ENCODE measurements at places on chromosomes 5 and 9.

DNA sequence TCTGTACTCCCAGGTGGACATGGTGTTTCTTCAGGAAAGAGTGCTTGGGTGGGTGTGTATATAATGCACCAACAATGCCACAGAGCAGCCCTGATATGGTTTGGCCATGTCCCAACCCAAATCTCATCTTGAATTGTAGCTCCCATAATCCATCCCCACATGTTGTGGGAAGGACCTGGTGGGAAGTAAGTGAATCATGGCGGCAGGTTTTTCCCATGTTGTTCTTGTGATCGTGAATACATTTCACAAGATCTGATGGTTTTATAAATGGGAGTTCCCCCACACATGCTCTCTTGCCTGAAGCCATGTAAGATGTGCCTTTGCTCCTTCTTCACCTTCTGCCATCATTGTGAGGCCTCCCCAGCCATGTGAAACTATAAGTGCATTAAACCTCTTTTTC lies 158.5 kb downstream of the NR3C1 start:
- no peak for DNase-seq

- DNase-seq = no peak
These were observed 112.9 kb upstream of the STC2 start for GRCh38 chr5:173441053-173441628.

GRCh38 chr9:127918183-127919107 lies 1.6 kb upstream of the ST6GALNAC4 start:
- DNase-seq = peak; percentile 75

- DNase-seq = peak; percentile 24
These were observed 31.3 kb upstream of the HTR4 start for GRCh38 chr5:148685520-148686134.

GRCh38 chr5:138258704-138259292 lies 15.6 kb downstream of the GFRA3 start:
- DNase-seq = no peak

DNA sequence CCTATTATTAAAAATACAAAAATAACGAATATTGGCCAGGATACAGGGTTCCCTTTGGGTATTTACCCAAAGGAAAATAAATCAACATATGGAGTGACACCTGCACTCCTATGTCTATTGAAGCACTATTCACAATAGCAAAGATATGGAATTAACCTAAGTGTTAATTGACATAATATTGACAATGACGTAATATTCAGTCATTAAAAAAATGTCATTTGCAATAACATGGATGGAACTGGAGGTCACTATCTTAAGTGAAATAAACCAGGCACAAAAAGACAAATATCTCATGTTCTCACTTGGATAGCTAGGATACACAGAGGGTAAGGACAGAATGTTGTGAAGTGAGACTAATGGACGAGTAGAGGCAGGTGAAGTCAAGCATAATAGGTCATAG lies 326.3 kb upstream of the PTGER4 start:
- DNase-seq = no peak

DNA sequence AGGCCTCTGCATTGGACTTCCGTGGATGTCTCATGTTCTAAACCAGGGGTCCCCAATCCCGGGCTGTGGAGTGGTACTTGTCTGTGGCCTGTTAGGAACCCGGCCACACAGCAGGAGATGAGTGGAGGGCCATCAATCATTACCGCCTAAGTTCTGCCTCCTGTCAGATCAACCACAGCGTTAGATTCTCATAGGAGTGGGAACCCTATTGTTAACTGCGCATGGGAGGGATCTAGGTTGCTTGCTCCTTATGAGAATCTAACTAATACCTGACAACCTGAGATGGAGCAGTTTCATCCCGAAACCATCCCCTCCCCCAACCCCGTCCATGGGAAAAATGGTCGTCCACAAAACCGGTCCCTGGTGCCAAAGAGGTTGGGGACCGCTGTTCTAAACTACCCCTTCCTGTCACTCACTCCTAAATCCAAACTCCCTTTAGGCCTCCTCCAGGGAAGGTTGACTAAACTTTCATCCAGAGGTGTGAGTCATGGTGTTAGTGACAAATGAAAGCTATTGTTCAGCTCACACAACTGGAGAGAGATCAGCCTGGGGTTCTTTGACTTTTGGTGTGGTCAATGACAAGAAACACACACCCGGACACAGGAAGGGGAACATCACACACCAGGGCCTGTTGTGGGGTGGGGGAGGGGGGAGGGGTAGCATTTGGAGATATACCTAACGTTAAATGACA lies 9.5 kb downstream of the KCNV2 start:
- no peak for DNase-seq

DNA sequence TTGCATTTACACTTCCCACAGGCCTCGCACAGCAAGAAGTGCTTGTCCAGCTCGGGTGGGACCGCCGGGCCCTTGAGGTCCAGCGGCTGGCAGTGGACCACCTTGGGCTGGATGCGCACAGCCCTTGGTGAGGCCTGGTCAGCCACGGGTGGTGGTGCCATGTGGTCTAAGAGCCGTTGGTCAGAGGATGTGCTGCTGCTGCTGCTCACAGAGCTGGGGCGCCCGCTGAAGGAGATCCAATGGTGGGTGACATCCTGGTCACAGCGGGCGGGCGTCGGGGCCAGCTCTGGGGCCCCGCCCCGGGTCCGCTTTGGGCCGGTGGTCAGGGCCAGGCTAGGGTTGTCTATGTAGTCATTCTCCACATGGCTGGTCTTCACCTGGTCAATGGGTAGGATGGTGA lies 10.2 kb downstream of the SPRY4 start:
- DNase-seq = no peak

DNA sequence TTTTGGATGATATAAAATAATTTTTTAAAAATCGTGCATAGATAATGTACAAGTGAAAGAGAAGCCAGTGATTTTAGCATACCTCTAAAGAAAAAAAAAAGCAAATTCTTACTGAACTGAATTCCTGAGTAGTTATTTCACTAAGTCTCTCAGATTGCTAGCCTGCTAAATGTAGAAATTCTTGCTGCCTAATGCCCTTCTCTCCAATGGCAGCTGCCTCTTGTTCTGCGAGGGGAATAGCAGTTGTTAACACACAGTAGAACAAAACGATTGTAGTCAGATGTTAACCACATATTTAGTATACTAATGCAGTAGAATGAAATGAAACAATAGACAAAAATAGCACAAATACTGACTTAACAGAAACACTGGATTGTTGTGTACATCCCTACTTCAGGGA lies 26.8 kb downstream of the SMAD5 start:
- DNase-seq = no peak

- DNase-seq = no peak
These were observed 97.3 kb downstream of the OXCT1 start for GRCh38 chr5:41772785-41773442.

All from hematopoietic multipotent progenitor cell treated with erythropoietin and hydrocortisone succinate and interleukin-3 and kit ligand, for 6 days (in vitro differentiated cells).